ENCODE measurements at places on chromosomes 16 and 17.

- DNase-seq = no peak
Measured at GRCh38 chr16:74298104-74298503, 1.5 kb downstream of the PSMD7 start.

DNA sequence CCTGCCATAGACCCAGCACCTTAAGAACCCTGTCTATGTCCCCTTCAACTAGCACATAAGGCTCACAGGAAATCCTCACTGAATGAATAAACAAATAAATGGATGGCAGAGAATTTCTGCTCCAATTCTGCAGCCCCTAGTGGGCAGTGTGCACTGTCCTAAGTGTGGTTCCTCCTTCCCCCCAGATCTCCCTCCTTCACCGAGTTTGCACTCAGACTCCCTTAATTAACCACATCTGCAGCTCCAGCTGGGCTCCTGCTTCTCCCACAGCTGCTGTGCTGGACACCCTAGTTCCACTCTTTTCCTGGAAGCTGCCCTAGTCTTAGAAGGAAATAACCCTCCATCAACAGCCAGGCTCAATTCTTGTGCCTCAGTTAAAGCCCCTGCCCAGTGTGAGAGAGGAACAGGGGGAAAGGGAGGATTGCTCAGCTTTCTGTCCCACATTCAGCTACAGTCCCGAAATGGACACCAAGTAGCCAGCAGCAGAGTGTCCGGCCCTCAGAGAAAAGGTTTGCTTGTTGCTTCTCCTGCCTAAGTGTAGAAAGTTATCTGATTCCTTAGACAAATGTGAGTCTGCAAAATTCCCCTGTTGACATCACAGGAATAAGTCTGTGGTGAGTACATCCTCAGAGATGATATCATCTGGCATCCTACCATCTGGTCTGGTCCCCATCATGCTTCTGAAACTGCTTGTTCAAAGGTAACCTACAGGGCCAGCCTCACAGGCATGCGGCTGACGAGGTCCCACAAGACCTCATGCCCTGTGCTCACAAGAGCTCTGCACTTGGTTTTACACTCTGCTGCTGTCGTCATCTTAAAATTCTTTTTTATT lies 12.3 kb downstream of the LRRC3C start:
- DNase-seq = peak; percentile 68

DNA sequence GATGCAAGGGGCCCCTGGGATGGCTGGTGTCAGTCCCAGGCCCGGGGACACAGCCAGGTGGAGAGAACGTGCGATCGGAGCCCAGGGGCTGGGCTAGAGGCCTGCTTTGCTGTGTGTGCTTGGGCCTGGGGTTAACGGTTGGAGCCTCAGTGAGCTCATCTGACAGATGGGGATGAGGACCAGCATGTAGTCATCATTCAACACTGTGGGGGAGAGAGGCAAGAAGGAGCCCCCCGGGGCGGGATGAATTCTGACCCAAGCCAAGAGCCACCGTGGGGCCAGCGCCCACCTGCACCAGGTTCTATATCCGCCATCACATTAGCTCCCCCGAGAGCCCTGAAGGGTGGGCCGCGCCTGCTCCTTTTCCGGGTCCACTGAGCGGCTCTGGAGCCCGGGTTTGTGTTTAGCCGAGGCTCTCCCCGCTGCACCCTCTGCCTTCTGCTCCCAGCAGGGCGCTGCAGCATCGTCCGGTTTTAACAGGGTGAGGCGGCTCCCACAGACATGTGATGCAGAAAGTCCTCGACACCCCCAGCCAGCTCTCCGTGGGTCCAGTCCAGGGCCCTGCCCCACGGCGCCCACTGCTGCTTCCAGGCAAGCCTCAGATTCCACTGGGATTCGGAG lies 365.7 kb downstream of the SEC14L1 start:
- DNase-seq = no peak

- no peak for DNase-seq
Measured at GRCh38 chr16:83989300-83989699, 21.3 kb downstream of the NECAB2 start.

- peak; percentile 66 for DNase-seq
Measured at GRCh38 chr16:31177136-31177535, 2.8 kb upstream of the FUS start.

- no peak for DNase-seq
Measured at GRCh38 chr16:20302389-20302788, 24.9 kb downstream of the GP2 start.

GRCh38 chr16:87463722-87464690 lies 28.8 kb downstream of the ZCCHC14 start:
- DNase-seq = peak; percentile 61

GRCh38 chr16:57966204-57966771 lies 4.6 kb downstream of the CNGB1 start:
- DNase-seq = no peak

DNA sequence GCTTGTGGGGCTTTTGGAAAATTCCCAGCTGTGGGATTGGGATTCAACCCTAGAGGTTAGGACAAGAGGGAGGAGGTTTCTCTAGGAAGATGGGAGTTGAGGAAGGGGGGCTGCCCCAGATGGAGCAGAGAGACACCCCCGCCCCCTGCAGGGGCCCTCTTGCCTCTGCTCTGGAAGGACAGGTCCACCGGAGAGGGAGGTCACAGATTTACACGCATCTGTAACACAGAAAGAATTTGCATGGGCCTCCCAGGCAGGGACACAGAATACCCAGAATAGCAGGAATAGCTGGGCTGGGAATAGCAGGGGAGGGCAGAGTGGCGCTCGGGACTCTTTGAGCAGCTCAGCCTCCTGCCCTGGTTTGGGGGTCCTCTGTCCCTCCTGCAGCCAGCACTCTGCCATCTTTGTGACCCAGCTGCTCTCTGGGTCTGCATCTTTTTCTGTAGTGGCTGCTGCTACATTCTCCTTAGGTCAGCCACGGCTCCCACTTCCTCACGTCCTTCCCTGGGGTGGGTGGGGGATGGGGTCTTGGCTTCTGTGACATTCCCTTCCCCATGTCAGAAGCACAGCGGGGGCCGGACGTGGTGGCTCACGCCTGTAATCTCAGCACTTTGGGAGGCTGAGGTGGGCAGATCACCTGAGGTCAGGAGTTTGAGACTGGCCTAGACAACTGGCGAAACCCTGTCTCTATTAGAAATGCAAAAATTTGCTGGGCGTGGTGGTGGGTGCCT lies 33.9 kb upstream of the PLLP start:
- no peak for DNase-seq

DNA sequence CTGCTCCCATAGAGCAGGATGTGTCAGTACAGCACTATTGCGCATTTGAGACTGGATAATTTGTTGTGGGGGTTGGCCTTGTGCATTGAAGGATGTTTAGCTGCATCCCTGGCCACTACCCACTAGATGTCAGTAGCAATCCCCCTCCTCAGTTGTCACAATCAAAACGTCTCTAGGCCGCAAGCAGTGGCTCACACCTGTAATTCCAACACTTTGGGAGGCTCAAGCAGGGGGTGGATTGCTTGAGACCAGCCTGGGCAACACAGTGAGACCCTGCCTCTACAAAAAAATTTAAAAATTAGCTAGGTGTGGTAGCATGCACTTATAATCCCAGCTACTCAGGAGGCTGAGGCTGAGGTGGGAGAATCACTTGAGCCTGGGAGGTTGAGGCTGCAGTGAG lies 48.4 kb downstream of the CENPV start:
- peak; percentile 12 for DNase-seq

DNA sequence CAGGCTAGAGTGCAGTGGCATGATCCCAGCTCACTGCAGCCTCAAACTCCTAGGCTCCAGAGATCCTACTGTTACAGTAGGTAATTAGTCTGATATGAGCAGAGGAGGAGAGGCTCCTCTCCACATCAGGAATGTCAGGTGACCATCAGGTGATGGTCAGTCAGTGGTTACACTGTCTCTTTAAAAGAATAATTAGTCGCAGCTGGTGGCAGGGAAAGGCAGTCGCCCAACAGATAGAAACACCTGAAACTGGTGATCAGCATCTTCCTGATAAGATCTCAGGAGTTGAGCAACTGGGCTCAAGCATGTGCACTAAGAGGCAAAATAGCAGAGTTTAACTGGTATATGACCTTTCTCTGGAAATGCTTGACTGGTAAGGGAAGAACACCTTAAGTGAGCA lies 21.5 kb upstream of the ABCA5 start:
- DNase-seq = no peak
